HT1080 (cell line): ENCODE measurements at places on chromosomes 5 and 9. TPM values are rescaled to one million over a fixed set of nuclear protein-coding genes. Genes with fewer than 3 reads are reported as not detected.

The LIX1 gene
- 0.03 TPM in 1 of 2 replicates, not detected in the other for total RNA-seq

The SLC34A1 gene
- 0.10 and 0.34 TPM in 2 replicates for total RNA-seq

The LHX3 gene
- total RNA-seq, result not detected in 2 replicates

The HACD4 gene
- not detected in 2 replicates for total RNA-seq

The EIF4E1B gene
- not detected in 2 replicates for total RNA-seq

The ECM2 gene
- 0.11 and 0.17 TPM in 2 replicates for total RNA-seq

- DNase-seq, result no peak
Measured at GRCh38 chr9:26219961-26220360, 541.7 kb upstream of the TUSC1 start.

DNA sequence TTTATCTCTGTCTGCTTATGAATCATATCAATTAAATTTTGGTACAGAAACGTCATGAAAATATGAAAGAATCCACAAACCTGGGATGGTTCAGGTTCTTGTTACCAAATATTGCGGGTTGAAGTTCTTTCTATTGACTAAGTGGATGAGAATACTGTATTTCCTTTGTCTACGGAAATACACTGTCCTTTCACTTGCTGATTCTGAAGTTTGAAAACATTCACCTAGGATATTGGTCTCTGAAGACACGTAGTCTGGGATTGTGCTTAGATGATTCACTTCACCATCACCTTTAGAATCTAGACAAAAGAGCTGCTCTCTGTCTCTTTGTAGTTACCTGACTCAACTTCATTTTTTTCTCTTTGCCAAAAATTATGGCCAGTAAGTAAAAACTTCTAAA lies 222.4 kb downstream of the FBN2 start:
- no peak for DNase-seq
